Left renal cortex interstitium (tissue), 4 donors: ENCODE measurements at places on chromosomes 11 and 22. TPM values are rescaled to one million over a fixed set of nuclear protein-coding genes. Genes with fewer than 3 reads are reported as not detected.

DNA sequence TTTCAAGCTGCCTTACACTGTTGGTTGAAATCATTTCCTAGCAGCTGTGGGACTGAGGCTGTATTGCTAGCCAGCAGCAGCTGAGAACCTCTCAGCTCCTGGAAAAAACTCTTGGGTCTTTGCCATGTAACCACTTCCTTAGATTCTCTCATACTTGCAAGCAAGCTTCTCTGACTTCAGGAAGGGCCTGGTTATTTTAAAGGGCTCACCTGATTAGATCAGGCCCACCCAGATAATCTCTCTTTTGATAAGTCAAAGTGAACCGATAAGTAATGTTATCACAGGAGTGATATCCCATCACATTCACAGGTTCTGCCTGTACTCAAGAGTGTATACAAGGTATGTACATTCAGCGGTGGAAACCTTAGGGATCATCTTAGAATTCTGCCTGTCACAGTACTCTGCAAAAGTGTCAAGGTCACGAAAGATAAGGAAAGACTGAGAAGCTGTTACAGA, 7.4 kb upstream of the CLPB start:
- DNase-seq, result no peak

The RIC3 gene
- 16.7 TPM for polyA plus RNA-seq

The SYT7 gene
- polyA plus RNA-seq, result 6.0 TPM

The OR52I1 gene
- polyA plus RNA-seq, result not detected

- DNase-seq, result no peak
These were observed 9.0 kb upstream of the RASSF10 start for GRCh38 chr11:13000116-13000515.
